ENCODE measurements at places on chromosomes 4 and X.
A peak's percentile ranks its signal among the peaks of the same experiment; 100 is the strongest.

- no peak for DNase-seq
Measured at GRCh38 chr4:169215656-169216055, 55.1 kb downstream of the SH3RF1 start.

- DNase-seq = no peak
Measured at GRCh38 chrX:336227-336626, 17.6 kb upstream of the GTPBP6 start.

DNA sequence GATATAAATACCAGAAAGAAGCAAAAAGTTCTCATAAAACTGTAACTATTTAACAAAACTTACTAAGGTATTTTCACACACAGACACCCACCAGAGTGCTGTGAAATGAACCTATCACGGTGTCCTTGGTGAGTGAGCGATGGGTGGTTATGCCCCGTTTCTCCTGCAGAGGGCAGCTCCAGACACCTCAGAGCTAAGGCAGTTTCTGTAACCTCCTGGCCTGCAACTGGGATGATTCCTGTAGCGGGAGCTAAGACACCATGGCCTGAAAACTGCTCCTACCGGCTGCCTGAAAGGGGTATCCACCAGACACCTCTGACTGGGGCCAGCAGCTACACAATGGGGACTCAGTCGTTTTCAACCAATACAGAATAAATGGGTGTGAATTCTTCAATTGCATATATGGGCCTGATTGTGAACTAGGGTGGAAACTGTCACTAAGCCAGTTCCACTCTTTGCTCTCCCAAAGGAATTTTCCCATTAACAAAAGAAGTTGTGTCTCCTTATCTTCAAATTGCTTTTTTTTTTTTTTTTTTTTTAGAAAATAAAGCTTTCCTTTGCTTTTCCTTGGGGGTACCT, 2375.8 kb upstream of the TENM3 start:
- DNase-seq = no peak

- DNase-seq = no peak
Measured at GRCh38 chr4:129970801-129971200, 874.8 kb downstream of the C4orf33 start.

GRCh38 chrX:13387666-13388494, 68.0 kb upstream of the ATXN3L start:
- DNase-seq = no peak

DNA sequence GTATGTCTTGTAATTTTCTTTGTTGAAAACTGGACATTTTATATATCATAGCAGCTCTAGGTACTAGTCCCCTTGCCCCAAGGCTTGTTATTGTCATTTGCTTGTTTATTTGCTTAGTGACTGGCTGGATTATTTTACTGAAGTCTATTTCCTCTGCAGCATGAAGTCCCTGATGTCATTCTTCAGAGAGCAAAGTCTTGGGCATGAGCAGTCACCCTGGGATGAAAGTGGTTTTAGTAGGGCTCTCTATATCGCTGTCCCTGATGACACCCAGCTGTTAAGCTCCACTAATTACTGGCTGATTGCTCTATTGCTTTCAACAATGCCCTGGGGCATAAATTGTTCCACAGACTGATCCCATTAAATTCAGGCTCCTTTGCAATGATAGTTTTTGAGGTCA, 113.5 kb upstream of the USP9X start:
- DNase-seq = no peak

GRCh38 chr4:93303440-93303839, 525.1 kb upstream of the ATOH1 start:
- no peak for DNase-seq

DNA sequence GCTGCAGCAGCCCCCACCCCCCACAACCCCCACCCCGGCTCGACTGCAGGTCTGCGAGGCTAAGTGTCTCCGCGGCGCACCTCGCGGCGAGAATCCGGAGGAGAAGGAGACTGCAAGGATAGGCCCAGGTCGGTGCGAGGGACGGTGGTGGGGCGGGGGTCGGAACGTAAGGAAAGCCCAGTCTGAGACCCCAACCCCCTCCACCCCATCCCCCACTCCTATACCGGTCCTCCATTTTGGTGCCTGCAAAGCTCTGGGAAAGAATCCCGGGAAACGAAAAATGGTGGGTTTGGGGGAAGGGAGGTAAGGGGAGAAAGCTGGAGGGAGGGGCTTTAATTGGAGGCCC, 614 bp downstream of the BEX3 start:
- DNase-seq = no peak

GRCh38 chrX:103183912-103184311, 31.0 kb upstream of the BEX4 start:
- no peak for DNase-seq

DNA sequence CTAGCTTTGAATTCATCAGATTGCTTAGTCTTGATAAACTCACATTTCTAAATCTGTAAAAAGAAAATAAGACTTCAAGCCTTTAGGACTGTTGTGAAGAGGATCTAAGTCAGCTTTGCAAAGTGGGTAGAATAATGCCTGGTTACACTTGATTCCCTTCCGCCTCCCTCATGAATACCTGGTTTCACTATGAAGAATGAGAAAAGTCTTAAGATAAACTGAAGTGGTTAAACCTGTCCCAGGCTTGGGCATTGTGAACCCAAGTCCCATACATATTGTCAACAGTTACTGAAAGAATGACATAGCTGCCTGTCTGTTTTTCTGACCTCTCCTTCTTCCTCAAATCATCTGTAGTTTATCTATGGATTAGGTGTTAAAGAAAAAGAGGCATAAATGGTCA, 16.7 kb upstream of the GBA3 start:
- DNase-seq = no peak

DNA sequence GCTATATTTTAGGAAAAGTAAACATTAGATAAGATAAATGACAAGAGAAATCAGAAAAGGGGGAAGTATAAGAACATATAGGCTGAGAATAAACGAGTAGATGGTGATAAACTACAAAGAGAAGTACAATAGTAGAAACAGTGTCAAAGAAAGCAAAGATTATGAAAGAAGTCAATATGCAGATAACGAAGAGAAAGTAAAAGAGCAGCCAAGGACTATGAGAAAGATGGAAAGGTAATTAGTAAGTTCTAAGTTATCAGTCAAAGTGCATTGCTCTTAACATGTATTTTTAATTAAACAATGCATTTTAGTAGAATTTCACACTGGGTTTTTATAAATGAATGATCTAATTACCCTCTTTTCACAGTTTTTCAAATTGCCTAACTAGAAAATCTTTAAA, 1801.3 kb upstream of the PCDH10 start:
- DNase-seq = no peak

GRCh38 chr4:55355555-55355954, 9.5 kb downstream of the SRD5A3 start:
- no peak for DNase-seq

DNA sequence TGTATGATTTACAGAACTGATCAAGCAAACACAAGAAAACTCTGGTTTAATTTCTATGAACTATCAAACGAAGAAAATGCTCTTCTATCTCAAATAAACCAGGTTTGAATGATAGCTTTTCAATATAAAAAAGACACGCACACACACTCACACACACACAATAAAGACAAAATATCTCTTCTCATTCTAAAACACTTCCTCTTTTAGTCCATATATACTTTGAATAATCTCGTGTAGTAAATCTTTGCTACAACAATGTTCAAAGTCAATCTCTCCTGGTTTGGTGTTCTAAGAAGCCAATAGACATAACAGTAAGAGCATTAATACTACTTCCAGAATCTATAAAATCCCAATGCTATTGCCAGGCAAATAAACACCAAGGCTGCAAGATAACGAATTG, 13.3 kb downstream of the CXCL2 start:
- no peak for DNase-seq

DNA sequence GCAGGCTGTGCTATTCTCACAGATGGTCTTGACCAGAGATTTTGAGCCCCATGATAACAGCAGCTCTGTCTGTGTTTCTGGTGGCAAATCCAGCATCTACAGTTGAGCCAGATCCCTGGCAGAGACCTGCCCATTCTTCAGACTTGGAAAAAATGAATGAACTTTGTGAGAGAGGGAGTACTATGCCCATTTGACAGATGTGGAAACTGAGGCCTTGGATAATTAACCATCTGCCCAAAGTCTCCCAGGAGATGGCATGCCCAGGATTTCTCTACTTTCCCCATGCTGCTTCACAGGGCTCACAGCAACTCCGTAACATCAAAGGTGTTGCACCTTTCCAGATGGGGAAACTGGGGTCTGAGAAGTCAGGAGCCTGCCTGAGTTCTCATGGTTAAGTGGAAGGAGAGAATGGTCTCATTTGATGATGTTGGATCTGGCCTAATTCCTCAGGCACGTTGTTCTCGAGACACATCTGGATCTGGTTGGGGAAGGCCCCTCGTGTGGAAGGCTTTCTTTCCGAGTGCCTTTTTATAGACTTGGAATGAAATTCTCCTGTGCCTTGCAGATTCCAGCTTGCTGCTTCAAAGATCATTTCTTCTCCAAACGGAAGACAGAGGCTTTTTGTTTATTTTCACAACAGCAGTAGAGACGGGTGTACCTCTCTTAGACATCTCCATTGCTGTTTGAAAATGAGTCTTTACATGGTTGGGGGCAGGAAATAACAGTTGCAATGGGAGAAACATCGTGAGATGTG, 73.3 kb upstream of the STX18 start:
- DNase-seq = no peak

DNA sequence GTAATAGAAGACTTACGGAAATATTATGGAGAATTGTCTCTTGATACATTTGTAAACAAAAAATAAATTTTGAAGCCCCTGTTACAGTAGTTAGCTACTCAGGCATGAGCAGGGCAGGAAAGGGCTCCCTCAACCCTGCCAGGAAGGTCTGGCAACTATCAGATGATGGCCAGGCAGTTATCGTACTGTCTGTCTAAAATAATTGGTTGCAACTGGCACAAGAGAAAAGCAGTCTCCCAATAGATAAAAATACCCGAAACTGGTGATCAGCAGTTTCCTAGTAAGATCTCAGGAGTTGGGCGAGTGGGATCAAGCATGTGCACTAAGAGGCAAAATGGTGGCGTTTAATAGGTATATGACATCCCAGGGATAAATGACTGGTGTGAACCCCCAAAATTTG, 1336.3 kb downstream of the C4orf33 start:
- DNase-seq = no peak

DNA sequence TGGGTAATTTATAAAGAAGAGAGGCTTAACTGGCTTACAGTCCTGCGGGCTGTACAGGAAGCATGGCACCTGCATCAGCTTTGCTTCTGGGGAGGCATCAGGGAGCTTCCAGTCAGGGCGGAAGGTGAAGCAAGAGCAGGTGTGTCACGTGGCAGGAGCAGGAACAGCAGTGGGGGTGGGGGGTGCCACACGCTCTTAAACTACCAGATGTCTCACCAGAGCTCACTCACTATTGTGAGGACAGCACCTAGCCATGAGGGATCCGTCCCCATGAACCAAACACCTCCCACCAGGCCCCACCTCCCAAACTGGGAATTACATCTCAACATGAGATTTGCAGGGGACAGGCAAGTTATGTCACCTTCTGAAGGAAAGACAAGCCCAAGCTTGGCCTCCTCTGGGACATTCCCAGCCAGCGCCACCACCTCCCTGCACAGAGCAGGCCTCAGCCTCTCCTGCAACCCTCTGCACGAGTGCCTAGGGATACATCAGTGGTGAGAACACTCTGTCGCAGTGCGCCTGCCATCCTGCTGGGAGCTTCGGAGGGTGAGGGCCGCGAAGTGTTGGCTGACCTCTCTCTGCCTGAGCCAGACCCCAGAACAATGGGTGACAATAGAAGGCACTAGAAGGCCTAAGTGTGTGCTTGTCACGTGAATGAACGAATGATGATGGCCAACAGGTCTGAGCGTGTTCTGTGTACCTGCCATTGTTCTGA, 244.3 kb downstream of the EVC2 start:
- DNase-seq = no peak

- peak; percentile 35 for DNase-seq
Measured at GRCh38 chr4:17595471-17596005, 18.5 kb downstream of the LAP3 start.

- DNase-seq = no peak
Measured at GRCh38 chr4:53747401-53747800, 156.1 kb upstream of the LNX1 start.

- DNase-seq = no peak
Measured at GRCh38 chrX:153928846-153929245, 2.8 kb upstream of the ARHGAP4 start.

- no peak for DNase-seq
Measured at GRCh38 chr4:56080384-56080783, 131.6 kb downstream of the CEP135 start.

DNA sequence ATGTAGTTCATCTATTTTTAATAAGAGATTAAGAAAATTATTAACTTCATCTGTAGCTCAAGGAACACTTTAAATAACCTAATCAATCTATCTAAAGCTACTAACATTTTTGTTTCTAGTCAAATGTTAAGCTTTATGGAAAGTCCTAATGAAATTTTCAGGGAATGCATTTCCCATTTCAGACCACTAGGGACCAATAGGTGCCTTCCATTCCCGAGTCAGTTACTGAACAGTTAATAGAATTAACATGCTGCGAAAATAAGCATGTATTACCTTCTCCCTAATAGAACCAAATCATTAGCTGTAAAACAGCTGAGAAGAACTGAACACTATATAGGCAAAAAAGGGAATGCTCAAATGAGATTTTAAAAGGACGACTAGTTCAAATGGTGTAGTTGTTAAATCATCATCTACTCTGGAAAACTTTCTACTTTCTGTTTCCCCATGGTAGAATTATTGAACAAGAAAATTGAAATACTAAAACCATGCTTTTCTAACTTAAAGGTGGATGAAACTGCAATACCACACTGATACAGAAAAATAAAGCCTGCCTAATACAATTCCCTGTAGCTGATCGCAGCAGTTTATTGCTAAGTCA, 22.5 kb downstream of the STX18 start:
- DNase-seq = no peak

DNA sequence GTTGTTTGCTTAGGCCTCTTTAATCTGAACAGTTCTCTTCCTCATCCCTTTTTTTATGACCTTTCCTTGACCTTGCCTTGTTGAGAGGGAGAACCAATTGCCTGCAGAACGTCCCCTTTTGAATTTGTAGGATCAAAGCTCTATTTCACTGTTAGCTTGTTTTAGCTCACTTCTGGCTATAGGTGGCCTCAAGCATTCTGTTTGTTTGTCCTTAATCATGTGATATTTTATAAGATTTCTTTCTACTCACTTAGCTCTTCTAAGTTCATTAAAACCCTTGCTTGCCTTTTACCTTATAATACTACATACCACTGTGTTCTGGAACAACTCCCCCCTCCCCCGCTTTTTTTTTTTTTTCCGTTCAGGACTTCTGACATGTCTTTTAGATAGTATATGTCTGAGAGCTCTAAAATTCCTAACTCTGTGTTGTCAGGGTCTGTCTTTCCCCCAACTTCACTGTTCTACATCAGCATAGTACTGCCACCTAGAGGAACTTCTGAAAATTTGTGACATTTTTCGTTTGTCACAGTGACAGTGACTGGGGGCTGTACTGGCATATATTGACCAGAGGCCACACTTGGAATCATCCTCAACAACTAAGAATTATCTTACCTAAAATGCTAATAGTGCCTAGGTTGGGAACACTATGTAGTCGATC, 128.5 kb downstream of the LARP7 start:
- no peak for DNase-seq

DNA sequence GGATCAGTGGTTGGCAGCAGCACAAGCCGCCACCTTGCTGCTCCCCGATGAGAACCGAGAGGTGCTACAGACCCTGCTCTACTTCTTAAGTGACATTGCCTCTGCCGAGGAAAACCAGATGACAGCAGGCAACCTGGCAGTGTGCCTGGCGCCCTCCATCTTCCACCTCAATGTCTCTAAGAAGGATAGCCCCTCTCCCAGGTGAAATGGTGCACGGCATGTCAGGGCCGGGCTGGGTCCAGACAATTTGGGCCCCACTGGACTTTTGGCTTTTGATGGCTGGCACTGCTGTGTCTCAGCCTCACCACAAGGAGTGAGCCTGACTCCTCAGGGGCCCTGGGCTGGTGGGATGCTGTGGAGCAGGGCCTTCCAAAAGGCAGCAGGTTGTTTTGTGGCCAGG, 74.1 kb downstream of the STARD8 start:
- no peak for DNase-seq

All from CD4-positive, alpha-beta T cell treated with Interferon alpha-2 for 1 hour (primary cell).